AG04450 (cell line): ENCODE measurements at places on chromosomes 12 and 14. TPM values are rescaled to one million over a fixed set of nuclear protein-coding genes. Genes with fewer than 3 reads are reported as not detected.

Gene AHNAK2
- polyA plus RNA-seq, result 10.0 and 10.5 TPM in 2 replicates

Gene NTS
- 0.20 TPM in 1 of 2 replicates, not detected in the other for polyA plus RNA-seq

Gene APOF
- not detected in 2 replicates for polyA plus RNA-seq

Gene FAM186B
- 0.05 and 0.07 TPM in 2 replicates for polyA plus RNA-seq

Gene VRTN
- polyA plus RNA-seq, result not detected in 2 replicates

Gene RNASE3
- polyA plus RNA-seq, result not detected in 2 replicates

Gene KIF5A
- polyA plus RNA-seq, result 0.38 and 0.45 TPM in 2 replicates

Gene CCNK
- 18.9 and 33.4 TPM in 2 replicates for polyA plus RNA-seq

Gene SLCO1A2
- not detected in 2 replicates for polyA plus RNA-seq

Gene ADSS1
- polyA plus RNA-seq, result 2.8 and 4.2 TPM in 2 replicates

Gene HSPB8
- 27.1 and 34.3 TPM in 2 replicates for polyA plus RNA-seq
